ENCODE measurements at places on chromosomes 11 and 22. TPM values are rescaled to one million over a fixed set of nuclear protein-coding genes. Genes with fewer than 3 reads are reported as not detected.

The PHF5A gene
- total RNA-seq: 144 TPM

- DNase-seq: no peak
Observed at GRCh38 chr11:26158251-26158650, 173.7 kb upstream of the ANO3 start.

- no peak for DNase-seq
Observed at GRCh38 chr22:48156603-48157355, 1394.3 kb downstream of the TBC1D22A start.

- no peak for DNase-seq
Observed at GRCh38 chr11:103997082-103997481, 39.4 kb upstream of the DDI1 start.

GRCh38 chr22:35113341-35113740, 47.4 kb downstream of the ISX start:
- DNase-seq: no peak

GRCh38 chr11:1826552-1827094, 8.2 kb upstream of the SYT8 start:
- no peak for DNase-seq

Measured in activated T-cell treated with anti-CD3 and anti-CD28 coated beads, Interleukin-2, amount 50 U/mL, for 4 hours (primary cell).